T-cell (primary cell): ENCODE measurements at places on chromosomes 11 and 22. TPM values are rescaled to one million over a fixed set of nuclear protein-coding genes. Genes with fewer than 3 reads are reported as not detected.

The MRPL40 gene
- total RNA-seq, result 12.1 TPM

The MAPK8IP1 gene
- 1.8 TPM for total RNA-seq

The CDC42EP1 gene
- total RNA-seq, result 0.73 TPM

DNA sequence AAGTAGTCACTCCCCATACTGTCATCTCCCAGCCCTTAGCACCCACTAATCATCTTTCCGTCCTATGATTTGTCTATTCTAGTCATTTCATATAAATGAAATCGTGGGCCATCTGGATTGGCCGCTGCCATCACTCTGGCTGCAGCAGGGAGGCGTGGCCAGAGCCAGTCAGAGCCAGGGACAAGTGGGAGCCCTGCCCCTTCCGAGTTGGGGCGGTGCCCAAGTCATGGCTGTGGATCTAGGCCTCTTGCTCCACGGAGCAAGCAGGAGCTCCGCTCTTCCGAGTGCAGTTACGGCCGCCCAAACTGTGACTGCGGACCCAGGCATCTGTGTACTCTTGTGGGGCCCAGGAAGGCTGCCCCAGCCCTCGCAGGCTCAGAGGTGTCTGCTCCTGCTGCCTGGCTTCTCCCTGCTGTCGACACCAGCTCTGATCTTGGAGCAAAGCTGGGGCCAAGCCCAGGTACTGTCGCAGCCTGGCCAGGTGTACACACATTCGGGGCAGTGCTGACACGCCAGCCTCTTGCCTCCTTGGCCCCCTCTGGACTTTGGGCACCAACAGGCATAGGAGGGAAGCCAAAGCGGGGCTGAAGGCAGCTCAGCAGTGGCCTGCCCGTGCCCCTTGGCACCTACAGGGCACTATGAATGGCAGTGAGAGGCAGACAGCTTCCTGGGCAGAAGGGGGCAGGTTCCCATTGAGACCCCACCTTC lies 8.4 kb downstream of the MRPL48 start:
- no peaks in the 10 kb centered on the region for H3K4me1 ChIP-seq
- no peak for DNase-seq
- H3K27ac ChIP-seq, result no peak overlapping the region
- H3K4me3 ChIP-seq, result no peak overlapping the region

DNA sequence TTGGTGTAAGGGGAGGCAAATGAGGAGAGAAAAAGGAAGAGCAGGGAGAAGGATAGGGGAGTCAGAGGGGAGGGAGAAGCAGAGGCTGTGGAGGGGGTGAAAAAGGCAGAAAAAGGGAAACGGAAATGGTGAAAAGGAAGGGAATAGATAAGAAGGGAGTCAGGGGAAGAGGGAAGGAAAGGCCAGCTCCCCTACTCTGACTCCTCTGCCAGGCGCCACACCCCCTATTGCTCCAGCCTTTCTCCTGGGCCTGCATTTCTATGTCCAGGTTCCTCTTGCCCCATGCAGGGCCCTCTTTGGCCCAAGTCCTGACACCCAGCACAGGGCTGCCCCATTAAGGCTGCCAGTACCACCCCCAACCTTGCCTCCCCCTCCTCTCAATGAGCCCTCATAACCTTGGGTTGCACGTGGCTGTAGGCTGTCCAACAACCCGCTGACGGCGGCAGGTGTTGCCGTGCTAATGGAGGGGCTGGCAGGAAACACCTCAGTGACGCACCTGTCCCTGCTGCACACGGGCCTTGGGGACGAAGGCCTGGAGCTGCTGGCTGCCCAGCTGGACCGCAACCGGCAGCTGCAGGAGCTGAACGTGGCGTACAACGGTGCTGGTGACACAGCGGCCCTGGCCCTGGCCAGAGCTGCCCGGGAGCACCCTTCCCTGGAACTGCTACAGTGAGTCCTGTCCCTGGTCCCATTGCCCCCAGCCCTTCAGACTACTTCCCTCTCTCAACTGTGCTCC lies 3.4 kb upstream of the NHERF4 start:
- no peak overlapping the region for H3K4me3 ChIP-seq
- H3K27ac ChIP-seq, result no peak overlapping the region
- H3K27me3 ChIP-seq, result no peaks in the 10 kb centered on the region
- no peak for DNase-seq
- H3K36me3 ChIP-seq, result peaks cover 13% of the 10 kb centered on the region

DNA sequence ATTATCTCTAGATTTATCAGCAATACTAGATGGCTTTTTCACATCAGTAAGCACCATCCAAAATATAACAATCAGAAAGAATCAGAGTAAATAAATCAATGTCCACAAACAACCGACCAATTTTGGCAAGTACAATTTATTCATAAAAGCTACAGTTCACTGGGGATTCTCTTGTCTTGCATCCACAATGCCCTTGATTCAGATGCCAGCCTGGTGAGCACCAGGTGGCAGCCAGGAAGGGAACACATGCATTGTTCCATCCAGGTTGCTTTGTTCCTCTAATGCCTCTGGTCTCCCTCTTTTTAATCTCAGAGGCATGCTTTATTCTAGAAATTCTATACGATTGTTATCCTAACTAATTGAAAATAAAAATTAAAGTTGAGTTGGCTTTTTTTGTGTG lies 242.1 kb upstream of the KIRREL3 start:
- H3K4me3 ChIP-seq, result no peak overlapping the region
- no peak overlapping the region for H3K27ac ChIP-seq
- DNase-seq, result no peak
- H3K36me3 ChIP-seq, result no peaks in the 10 kb centered on the region

- H3K27ac ChIP-seq, result no peak overlapping the region
- DNase-seq, result no peak
- no peak overlapping the region for H3K4me3 ChIP-seq
- H3K36me3 ChIP-seq, result peaks cover 2% of the 10 kb centered on the region
- no peaks in the 10 kb centered on the region for H3K4me1 ChIP-seq
- no peaks in the 10 kb centered on the region for H3K27me3 ChIP-seq
Measured at GRCh38 chr11:78535027-78535426, 39.6 kb downstream of the NARS2 start.
